ENCODE measurements at places on chromosomes 2 and 18. TPM values are rescaled to one million over a fixed set of nuclear protein-coding genes. Genes with fewer than 3 reads are reported as not detected.

- DNase-seq: peak; percentile 55
Measured at GRCh38 chr2:241035142-241035817, 36.9 kb downstream of the SNED1 start.

GRCh38 chr18:77668219-77668618 is 418.6 kb downstream of the GALR1 start:
- DNase-seq: no peak

GRCh38 chr2:120245520-120246332 is 6.9 kb upstream of the RALB start:
- peak; percentile 46 for DNase-seq

DNA sequence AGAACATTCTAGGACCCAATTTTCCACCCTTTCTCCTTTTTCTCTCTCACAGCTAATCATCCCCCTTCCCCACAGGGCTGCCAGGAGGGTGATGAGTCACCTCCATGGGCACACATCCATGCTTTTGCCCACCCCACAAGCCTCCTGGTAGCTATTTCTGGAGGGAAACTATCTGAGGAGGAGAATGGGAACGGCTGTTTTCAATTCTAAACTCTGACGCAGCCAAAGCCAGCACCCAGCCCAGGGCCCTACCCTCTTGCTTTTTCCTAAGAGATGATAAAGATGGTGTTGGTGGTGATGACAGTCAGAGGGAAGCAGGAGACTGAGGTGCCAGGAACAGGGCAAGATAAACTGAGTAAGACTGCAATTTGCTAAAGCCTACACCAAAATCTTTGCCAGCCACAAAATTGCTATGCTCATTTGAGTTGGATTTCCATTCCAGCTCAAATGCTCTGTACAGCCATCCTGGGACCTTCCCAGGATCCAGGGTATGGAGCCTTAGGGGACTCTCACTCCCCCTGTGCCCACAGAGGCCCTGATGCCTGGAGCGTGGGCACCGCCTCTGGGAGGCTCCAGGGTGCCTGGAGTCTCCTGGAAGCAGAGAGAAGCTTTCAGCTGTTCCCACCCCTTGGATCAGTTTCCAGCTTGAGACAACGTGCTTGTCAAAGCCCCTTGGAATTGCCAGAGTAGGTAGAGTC is 62.0 kb upstream of the FZD7 start:
- no peak for DNase-seq

DNA sequence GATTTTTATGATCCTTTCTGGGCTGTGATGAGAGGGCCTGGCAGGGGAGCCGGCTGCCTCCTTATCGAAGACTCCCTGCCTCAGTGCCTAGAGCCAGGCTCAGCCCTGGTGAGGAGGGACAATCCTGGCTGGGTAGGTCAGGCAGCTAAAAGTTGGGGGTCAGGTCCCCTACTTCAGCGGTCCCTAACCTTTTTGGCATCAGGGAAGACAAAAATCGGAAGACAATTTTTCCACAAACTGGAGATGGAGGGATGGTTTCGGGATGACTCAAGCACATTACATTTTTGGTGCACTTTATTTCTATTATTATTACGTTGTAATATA is 53.1 kb downstream of the HS1BP3 start:
- peak; percentile 49 for DNase-seq

DNA sequence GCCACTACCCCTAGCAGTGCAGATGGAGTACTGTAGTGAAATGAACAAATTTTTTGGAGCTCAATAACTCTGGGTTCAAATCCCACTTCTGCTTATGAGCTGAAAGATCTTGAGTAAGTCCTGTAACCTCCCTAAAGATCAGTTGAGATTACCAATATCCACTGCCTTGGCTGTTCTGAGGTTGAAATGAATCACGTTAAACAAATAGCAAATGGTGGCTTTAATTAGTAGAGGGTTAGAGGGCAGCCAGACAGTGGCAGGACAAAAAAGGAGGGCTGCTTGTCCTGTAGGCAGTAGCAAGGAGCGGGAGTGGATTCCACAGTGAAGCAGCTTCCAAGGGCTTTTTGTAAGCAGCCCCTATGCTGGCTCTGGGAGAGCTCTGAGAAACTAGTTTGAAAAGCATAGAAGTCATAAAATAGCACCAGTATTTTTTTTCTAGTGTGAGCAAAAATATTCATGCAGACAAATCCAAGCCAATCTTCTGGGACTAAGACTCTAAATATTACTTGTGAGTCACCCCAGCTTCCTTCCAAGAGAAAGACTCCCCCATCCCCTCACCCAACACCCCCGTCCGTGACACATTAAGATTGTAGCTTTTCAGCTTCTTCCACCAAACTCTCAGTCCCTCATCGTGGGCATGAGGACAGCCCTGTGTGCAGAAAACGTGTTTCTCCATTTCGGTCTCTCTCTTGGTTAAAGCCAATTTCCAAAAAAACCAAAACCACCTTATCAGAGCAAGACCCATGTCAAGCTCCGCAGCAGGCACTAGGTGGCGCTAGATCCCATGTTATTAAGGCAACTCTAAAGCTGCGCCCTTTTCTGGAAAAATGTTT is 123.5 kb upstream of the LGALSL start:
- peak; percentile 83 for DNase-seq

DNA sequence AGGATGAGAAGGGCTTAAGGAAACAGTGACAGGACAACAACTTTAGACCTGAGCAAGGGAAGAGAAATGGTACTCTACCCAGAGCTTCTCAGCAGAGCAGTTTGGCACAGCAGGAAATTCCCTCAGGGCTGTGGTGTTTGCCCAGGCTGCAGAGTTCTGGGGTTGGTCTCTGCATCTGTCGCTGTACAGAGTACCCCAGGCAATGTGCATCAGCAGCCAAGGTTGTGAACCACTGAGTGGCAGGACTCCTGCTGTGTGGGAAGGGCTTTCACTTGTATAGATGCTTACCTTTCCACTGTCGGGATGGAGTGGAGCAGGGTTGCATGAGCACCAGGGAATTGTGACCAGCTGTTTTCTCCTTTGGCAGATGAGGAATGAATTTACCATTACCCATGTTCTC is 21.2 kb downstream of the STAMBP start:
- DNase-seq: no peak

DNA sequence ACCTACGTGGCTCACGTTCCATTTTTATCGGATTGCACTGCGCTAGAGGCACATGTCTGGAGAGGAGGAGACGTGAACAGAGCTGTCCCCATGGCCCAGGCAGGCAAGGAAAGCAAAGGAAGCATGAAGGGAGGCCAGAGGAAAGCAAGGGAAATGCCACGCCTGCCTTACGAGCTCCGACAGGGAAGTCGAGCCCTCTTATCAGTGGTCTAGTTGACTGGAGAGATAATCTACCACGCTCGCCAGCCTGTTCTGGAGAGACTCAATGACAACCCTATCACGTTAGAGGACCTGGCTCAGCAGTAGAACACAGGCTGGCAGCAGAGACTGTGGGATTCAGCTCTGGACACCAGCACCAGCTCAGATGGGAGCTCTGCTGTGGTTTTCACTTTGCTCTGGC is 202.6 kb upstream of the ID2 start:
- DNase-seq: no peak

DNA sequence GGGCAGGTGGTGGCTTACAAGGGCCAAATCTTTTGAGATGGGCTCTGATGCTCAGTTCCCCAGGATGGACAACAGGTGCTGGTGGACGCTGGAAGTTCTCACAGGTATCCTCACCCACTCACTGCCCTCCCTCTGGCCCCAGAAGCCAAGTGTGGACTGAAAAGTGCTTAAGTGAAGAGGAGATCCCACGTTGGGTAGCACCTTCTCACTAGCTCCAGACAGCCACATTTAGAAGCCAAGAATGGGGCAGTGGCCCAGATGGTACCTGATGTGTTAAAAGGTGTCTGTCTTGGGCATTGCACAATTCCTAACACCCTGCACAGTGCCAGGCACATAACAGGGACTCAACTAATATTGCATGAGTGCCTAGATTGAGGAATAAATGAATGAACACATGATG is 115.3 kb upstream of the TEX51 start:
- DNase-seq: peak; percentile 43

GRCh38 chr2:15588329-15588919 is 3.2 kb upstream of the DDX1 start:
- no peak for DNase-seq

GRCh38 chr2:169336695-169337094 is 25.6 kb downstream of the LRP2 start:
- DNase-seq: no peak

- no peak for DNase-seq
Measured at GRCh38 chr2:173664513-173664910, 300.7 kb downstream of the SP3 start.

DNA sequence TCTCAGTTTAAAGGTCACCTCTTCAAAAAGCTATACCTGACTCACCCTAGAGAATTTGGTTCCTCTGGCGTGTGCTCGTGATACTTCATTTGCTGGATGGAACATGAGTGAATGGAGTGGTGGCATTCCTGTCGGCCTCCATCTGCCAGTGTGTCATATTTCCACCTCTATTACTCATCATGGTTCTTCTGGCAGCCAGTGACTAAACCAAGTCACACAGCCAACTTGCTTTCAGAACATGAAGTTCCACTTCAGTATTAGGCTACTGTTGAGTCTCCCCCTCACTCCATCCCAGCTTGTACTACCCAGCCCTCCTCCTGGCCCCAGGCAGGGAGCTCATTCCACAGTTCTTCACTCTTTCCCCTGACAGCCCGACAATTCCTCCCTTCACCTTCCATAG is 169.8 kb downstream of the MREG start:
- DNase-seq: no peak

GRCh38 chr2:113867571-113867970 is 22.3 kb upstream of the ACTR3 start:
- no peak for DNase-seq

GRCh38 chr2:232204457-232204931 is 174.1 kb upstream of the ALPP start:
- DNase-seq: no peak

- DNase-seq: no peak
Measured at GRCh38 chr2:124296470-124296869, 271.4 kb downstream of the CNTNAP5 start.

GRCh38 chr2:202541137-202541536 is 93.6 kb upstream of the FAM117B start:
- DNase-seq: no peak

GRCh38 chr2:133213651-133214050 is 354.6 kb downstream of the NCKAP5 start:
- DNase-seq: no peak

- no peak for DNase-seq
Measured at GRCh38 chr2:48479915-48480314, 50.0 kb upstream of the STON1 start.

GRCh38 chr2:100615471-100615870 is 52.7 kb downstream of the PDCL3 start:
- no peak for DNase-seq

- DNase-seq: no peak
Measured at GRCh38 chr2:74198023-74198460, 373 bp upstream of the MTHFD2 start.

GRCh38 chr2:77521548-77521891 is 656 bp downstream of the LRRTM4 start:
- DNase-seq: no peak

- DNase-seq: no peak
Measured at GRCh38 chr2:179446476-179447141, 182.0 kb upstream of the SESTD1 start.

DNA sequence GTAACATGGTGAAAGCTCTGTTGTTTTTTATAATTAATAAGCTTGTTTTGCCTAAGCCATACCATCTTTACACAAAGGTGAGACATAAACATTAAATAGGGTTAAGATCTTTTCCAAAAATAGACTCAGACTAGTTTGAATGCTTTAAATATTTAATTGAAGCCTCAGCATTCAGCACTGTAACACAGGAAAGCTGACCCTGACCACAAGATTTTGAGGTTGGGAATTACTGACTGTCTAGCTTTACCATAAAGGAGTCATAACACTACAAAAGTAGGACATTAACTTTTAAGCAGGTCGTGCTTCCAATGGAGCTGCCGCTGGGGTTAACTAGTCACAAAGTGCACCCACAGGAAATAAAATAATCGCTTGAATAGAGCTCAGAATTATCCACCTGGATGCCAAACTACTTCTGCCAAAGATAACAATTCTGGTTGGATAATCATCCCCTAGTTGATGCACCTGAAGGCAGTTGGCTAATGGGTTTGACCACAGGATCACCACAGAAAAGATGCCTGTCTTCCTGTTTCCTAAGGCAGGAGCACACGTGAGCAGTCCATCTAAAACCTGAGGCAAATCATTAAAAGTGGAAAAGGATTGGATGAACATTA is 106.2 kb downstream of the COBLL1 start:
- DNase-seq: no peak

DNA sequence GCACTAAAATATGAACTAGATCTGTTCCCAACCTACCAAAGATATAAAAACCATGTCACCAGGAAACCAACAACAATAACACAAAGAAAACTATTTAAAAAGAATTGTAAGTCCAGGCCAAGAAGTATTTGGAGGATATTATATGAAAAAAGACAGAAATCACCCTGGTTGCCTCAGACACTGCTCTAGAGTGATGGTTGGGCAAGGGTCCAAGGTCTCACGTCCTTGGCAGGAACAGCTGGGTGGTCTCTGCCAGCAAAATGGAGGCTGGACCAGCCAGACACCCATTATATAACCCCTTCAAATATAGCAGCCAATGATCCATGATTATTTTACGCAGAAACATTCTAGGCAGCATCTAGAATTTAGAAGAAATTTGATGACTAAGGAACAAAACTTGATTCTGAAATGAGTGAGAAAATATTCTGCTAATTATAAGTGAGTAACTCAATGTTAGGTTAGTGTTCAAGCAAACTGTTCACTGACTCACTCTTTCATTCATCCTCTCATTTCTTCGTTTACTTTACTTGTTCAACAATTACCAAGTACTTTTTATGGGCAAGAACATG is 35.4 kb downstream of the MRPL35 start:
- no peak for DNase-seq

- no peak for DNase-seq
Measured at GRCh38 chr18:61420218-61420885, 87.1 kb downstream of the CDH20 start.

GRCh38 chr2:218885981-218886947 is 5.6 kb downstream of the WNT10A start:
- DNase-seq: no peak

GRCh38 chr2:236055471-236055870 is 112.7 kb downstream of the GBX2 start:
- no peak for DNase-seq

- DNase-seq: no peak
Measured at GRCh38 chr2:66987733-66988132, 409.4 kb upstream of the ETAA1 start.

- DNase-seq: no peak
Measured at GRCh38 chr2:8853426-8853825, 16.0 kb upstream of the KIDINS220 start.

DNA sequence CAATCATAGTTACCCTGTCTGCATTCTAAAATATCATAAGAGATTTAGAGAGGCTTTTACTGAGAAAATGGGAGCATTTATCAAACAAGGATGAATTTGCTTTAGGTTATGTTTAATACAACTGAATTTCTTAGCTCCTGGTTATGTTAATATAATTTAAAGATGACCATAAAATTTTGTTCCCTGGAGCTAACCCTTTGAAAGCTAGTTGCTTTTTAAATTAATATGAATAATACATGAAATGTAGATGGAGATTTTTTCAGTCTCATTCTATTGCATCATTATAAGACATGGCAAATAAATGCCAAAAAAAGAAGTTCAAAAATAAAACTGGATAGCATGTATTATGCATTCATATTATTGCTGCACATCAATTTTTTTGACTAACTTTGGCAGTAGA is 344.1 kb upstream of the NXPH2 start:
- no peak for DNase-seq

ERMN gene
- total RNA-seq: not detected

CD8B2 gene
- total RNA-seq: not detected

COL4A4 gene
- 3.0 TPM for total RNA-seq

CFAP53 gene
- 0.48 TPM for total RNA-seq

SIX3 gene
- total RNA-seq: not detected

KCNJ3 gene
- 3.4 TPM for total RNA-seq

ACTG2 gene
- 3.9 TPM for total RNA-seq

TRIM54 gene
- total RNA-seq: 218 TPM

SULT1C4 gene
- 2.4 TPM for total RNA-seq
